Suppressor macrophage treated with lipopolysaccharide for 4 hours (primary cell): ENCODE measurements at places on chromosomes 13 and 19.

DNA sequence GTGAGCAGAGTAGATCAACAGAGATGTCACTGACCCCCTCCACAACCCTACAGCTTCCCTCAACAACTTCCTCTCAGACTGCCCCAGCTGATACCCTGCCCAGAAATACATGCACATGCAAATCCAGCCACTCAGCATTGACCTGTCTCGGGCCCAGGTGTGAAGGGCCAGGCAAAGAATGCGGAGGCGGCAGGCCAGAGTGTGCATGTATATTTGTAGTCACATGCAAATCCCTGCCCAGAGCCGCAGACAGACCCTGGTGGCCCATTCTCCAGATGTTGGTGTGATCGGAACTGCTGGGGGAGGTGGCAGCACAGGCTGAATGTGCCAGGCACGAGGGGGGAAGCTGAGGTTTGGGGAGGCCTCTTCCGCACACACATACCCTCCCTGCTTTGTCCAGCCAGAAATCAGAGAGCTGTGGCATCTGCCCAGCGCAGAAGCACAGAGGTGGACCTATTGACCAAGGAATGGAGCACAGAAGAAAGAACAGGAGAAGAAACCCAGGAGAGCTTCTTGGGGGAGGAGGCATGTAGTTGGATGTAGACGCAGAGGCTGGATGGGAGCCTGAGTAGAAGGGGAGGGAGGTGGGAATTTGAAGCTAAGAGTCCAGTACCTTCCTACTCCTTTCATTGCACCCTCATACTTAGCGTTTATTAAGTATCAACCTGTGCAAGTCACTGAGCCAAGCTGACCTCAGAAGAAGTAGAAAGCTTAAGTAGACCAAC is 14.4 kb downstream of the MEF2B start:
- DNase-seq, result no peak

GRCh38 chr19:531009-531752 is 379 bp upstream of the CDC34 start:
- DNase-seq, result peak; percentile 97

GRCh38 chr19:48646001-48646721 is at the start of gene CA11:
CA11 (minus strand) TSS chr19:48646187; CDS start chr19:48645632, 555 bp downstream.
- peak; percentile 84 for DNase-seq

GRCh38 chr19:11735375-11735774 is 3.4 kb downstream of the ZNF823 start:
- no peak for DNase-seq

- DNase-seq, result no peak
These were observed 804.9 kb upstream of the PRR20A start for GRCh38 chr13:56335775-56336174.

GRCh38 chr19:41276231-41276630 is 12.1 kb downstream of the HNRNPUL1 start:
- DNase-seq, result no peak

- no peak for DNase-seq
These were observed 9.0 kb upstream of the ATP11A start for GRCh38 chr13:112680741-112681360.

DNA sequence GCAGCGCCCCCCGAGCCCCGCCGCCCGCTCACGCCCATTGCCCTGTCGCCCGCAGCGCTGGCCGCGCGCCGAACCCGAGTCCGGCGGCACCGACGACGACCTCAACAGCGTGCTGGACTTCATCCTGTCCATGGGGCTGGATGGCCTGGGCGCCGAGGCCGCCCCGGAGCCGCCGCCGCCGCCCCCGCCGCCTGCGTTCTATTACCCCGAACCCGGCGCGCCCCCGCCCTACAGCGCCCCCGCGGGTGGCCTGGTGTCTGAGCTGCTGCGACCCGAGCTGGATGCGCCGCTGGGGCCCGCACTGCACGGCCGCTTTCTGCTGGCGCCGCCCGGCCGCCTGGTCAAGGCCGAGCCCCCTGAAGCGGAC is 518 bp downstream of the KLF2 start:
- peak; percentile 36 for DNase-seq

GRCh38 chr19:5434970-5435641 is 20.1 kb upstream of the ZNRF4 start:
- peak; percentile 21 for DNase-seq

DNA sequence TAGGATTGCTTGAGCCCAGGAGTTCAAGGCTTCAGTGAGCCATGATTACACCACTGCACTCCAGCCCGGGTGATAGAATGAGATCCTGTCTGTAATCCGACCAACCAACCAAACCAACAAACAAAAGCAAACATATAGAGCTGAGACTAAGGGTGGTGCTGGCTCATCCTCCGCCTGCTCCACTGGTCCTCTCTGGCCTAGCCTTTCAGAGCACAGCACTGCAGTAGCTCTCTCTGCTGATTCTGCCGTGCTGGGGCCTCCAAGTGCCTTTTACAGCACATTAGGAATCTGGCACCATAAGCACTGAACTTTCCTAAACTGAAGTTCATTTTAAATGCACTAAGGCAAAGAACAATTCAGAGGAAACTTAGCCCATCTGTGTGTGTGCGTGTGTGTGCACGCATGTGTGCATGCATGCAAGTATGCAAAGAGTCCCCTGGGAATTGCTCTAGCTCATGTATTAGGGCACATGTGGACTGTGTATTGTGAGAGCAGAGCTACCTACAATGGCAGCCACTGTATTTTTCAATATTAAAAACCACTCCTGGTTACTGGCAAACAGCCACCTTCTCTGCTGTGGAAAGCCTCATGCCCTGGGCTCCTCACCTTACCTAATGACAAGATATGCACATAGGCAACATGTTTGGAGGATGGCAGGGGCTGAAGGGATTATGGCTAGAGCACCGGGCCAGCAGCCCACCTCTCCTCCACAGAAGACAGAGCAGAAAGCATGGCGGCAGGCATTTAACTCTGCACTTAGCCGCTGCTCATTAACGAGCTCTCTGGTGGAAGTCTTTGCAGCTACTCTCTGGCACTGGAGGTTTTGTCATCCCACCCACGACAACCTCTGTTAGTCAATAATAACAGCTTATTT is 223.1 kb upstream of the TSHZ3 start:
- DNase-seq, result no peak

GRCh38 chr13:109517517-109517916 is 268.9 kb downstream of the IRS2 start:
- no peak for DNase-seq

DNA sequence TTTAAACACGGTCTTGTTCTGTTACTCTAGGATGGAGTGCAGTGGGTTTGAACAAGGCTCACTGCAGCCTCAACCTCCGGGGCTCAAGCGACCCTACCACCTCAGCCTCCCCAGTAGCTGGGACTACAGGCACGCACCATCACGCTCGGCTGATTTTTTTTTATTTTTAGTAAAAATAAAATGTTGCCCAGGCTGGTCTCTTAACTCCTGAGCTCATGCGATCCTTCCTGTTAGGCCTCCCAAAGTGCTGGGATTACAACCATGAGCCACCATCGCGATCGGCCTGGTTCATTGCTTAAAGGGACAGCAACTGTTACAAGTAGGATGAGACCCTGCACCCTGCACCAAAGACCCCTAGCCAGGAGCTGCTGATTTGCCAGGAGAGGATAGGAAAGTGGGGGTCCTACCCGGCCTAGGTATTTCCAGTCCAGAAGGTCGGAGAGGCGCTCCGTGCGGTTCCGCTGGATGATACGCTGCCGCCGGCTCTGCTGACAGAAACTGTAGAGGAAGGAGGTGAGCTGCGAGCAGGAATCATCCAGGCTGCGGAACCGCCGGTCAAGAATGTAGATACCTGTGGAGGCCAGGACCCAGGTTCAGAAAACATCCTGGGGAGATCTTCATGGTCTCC is 5.1 kb downstream of the FTL start:
- DNase-seq, result no peak
